ENCODE measurements at places on chromosomes 1 and 21.

- no peak for DNase-seq
These were observed 22.7 kb downstream of the PRKACB start for GRCh38 chr1:84166797-84167196.

DNA sequence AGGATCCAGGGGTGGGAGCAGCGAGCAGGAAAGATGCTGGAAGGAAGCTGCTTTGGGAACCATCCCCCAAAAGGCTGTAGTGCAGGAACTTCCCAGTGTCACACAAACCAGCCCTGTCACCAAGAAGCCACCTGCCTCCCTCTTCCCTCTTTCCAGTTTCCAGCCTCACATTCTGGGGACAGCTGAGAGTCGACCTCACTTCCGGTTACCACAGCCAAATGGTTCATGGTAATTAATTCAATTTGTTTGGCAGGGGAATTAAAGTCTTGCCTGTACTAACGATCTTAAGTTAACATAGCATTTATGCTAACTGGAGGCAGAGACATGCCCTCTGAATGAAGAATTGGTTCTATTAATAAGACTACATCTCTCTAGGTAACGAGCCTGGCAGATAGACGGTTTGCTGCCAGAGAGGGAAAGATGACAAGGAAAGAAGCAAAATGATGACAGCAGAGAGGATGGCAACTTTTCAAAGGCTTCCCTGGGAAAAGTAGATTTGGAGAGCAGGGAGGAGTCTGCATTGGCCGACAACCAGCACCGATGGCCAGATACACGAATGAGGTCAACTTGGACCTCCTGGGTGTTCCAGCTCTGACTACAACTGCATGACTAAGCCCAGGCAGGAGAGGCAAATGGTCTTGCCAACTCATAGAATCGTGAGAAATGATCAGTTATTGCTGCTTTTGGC is 64.1 kb downstream of the TMCO4 start:
- DNase-seq, result peak; percentile 76

GRCh38 chr1:187942986-187943385 is 1114.2 kb downstream of the PLA2G4A start:
- DNase-seq, result no peak

DNA sequence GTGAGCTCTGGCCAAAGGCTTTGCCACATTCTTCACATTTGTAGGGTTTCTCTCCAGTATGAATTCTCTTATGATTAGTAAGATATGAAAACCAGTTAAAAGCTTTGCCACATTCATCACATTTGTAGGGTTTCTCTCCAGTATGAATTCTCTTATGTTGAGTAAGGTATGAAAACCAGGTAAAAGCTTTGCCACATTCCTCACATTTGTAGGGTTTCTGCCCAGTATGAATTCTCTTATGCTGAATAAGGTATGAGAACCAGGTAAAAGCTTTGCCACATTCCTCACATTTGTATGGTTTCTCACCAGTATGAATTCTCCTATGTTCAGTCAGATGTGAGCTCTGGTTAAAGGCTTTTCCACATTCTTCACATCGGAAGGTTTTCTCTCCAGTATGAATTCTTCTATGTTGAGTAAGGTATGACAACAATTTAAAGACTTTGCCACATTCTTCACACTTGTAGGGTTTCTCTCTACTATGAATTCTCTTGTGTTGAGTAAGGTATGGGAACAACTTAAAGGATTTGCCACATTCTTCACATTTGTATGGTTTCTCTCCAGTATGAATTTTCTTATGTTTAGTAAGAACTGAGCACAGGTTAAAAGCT is 20.7 kb downstream of the ZNF695 start:
- DNase-seq, result no peak

DNA sequence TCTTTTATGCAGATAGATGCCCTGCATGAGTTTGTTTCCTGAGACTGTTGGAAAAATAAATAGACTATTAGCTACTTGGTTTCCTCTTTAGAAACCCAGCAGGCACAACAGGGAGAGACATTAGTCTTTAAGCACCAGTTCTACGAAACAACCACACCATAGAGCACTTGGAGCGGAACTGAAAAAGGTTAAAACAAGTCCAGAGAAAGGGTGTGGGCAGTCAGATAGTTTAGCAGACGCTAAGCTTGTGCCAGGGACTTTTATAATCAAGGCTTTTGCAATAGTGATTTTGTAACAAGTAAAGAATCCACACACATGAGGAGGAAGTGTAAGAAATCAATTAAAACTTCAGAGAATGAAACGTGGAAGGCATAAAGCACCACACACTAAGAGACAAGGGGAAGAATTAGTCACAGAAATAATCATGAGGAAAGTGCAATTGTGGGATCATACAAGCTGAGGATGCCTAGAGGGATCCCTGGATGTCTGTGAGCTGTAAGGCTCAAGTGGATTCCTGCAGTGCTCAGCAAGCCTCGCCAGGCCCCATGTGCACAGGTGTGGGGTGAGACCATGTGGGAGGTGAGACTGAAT is 37.8 kb upstream of the TLR5 start:
- DNase-seq, result peak; percentile 45

DNA sequence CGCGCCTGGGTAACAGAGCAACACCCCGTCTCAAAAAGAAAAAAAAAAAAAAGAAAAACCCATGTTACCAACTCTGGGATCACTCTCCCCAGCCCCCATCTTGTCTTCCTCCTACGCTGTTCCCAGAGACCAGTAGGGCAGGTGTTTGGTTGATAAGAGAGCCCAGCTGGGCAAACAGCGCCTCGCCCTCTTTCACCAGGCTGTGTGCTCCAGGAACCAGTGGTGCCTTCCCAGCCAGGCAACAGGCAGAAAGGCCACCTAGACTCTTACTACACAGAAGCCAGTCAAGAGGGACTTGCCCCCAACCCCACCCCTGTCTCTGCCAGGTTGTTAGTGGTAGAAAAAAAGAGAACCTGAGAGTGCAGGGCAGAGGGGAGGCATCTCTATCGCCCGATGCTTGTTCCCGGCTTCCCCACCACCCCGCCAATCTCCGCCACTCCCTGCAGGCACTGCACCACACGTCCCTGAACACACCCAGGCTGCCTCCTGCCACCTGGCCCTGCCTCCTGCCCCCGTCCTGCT is 14.0 kb upstream of the CTRC start:
- DNase-seq, result no peak

DNA sequence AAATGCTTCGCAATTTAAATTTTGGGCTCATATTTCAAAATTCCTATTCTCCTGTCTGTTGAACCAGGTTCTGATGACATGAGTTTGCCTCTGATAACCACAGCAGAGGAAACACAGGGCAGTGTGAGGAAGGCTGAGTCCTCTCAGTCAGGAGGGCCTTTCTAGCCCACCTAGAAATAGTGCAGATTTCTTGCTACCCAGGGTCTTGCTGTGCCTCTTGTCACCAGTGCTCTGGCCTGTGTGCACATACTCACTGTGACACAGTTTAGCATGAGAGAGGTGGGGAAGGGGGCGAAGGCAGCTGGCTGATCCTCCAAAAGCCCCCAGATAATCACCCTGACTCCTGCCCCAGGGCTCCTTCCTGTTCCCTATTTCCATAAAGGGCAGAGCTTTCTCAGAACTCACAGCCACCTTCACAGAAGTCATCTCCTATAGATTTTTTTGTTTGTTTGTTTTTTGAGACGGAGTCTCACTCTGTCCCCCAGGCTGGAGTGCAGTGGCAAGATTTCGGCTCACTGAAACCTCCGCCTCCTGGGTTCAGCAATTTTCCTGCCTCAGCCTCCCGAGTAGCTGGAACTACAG is 23.7 kb downstream of the ERRFI1 start:
- DNase-seq, result no peak

DNA sequence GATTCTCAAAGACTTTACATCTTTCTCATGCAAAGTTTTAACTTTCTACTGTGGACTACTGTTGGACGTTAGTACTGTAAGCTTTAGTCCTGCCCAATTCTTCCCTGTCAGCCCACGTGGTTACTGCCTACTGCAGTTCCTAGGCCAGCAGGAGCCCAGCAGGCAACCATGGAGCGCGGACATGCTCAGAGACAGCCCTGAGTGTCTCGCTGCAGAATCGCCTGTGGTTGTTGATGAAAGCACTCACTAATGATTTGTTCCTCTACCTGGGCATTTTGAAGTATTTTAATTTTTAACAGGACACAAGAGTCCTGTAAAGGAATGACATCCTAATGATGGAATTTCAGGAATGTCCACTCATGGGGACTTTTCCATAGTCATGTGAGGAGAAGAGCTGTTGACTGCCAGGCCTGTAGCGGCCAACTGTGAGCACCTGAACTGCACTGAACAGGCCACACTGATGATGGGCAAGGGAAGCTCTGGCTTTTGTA is 44.1 kb downstream of the PGBD5 start:
- DNase-seq, result no peak

DNA sequence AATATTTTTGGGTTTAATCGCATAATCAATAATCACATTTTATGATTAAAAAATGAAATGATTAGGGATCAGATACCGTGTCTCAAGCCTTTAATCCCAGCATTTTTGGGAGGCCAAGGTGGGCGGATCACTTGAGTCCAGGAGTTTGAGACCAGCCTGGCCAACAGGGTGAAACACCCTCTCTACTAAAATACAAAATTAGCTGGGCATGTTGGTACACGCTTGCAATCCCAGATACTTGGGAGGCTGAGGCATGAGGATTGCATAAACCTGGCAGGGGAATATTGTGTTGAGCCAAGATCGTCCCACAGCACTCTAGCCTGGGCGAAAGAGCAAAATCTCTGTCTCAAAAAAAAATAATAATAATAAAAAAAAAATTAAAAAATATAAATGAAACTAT is 1581.4 kb downstream of the KCNT2 start:
- no peak for DNase-seq

- DNase-seq, result no peak
These were observed 11.3 kb downstream of the RPAP2 start for GRCh38 chr1:92310185-92310597.

DNA sequence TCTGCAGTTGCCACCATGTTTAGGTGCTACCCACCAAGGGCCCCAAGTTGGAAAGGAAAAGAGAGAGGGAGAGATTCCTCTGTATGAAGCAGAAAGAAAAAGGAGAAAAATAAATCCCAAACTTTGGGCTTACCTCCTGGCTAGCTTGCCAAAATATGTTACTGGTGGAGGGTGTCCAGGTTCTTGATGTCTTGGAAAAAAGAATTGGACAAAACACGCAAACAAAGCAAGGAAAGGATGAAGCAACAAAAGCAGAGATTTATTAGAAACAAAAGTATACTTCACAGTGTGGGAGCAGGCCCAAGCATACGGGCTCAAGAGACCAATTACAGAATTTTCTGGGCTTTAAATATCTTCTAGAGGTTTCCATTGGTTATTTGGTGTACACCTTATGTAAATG is 204.5 kb upstream of the LRRC7 start:
- DNase-seq, result no peak

DNA sequence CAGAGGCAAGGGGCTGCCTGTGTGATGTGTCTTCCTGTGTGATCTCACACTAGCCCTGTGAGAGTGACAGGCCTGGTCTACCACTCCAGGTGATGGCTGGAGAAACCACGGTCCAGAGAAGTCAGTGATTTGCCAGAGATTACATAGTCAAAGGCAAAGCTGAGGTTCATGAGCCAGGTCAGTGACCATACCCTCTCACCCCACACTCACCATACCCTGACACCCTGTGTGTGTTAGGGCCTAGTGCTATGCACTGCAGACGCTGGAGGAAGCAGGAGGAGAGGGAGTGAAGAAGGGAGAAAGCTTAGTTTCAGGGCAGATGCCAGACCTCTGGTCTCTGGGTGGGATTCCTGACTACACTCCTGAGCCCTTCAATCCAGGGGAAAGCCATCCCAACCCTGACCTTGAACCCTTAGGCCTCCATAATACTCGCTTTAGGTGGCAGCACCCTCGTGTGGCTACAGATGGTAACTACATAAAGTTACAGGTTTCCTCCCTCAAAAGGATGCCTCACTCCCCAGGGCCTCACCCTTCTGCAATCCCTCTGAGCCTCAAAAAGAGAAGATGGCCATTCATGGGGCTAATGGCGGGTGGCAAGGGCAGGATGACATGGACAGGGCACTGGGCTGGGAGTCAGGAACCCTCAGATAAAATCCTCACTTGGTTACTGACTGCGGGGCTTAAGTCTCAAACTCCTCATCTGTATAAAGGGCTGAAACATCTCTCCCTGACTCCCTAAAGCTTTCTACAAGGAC is 20.8 kb upstream of the SDC3 start:
- DNase-seq, result no peak

DNA sequence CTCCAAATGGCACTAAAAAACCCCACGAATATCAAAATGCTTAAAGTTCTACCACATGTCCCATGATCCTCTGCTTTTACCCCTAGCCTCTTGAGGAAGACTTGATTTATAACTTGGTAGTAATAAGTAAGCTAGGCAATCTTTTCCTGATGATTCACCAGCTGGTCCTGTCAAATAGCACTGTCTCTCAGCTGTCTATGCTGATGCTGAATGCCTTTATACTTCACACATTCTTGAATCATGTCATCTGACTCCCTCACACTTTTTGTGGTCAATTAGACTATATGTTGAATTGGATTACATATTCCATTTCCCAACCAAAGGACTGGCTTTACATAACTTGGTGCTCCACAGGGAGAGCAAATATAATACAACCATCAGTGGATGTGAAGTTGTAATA is 16.6 kb downstream of the C21orf91 start:
- no peak for DNase-seq
